ENCODE measurements at places on chromosomes 11 and 22.

DNA sequence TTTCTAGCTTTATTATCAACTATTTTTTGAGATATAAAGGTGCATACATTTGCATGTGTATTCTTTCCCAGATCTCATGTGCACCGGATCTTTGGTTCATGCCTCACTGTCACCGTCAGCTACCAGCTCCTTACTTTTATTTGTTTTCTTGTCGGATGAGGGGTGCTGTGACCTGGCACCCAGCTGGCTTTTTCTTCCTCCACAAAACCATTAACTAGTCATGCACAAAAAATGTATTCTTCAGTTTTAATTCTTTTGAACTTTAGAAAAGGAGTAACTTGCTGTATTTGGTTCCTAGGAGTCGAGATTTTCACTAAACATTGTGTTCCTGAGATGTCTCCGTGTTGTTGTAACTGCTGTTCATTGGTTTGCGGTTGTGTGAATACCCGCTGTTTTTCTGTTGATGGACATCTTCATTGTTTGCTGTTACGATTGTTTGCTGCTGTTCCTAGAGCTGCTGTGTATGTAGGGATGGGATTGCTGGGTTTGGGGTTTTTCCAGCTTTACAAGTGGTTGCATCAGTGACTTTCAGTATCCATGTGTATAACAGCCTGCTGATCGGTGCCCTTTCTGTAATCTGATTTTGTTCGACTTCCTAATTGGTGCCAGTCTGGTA, 39.4 kb downstream of the MOV10L1 start:
- no peak for DNase-seq

GRCh38 chr11:130055617-130056016, 14.1 kb upstream of the APLP2 start:
- no peak for DNase-seq

GRCh38 chr22:36356708-36357624, 30.8 kb downstream of the MYH9 start:
- DNase-seq: no peak

DNA sequence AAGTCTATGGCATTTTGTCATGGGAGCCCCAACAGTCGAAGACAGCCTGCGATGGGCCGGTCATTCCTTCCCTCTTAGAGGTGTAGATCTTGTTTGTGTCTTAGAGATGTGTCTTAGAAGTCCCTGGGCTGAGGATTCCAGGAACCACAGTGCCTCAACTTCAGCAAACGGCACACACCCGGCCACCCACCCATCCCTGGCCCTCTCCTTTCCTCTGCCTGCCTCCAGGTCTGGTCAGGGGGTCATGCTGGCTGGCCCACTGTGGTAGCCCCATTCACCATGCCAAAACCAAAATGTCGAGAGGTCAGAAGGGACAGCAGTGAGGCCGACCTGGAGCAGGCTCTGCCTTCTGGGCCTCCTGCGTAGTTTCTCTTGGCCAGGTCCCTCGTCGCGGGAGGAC, 857.9 kb downstream of the TBC1D22A start:
- no peak for DNase-seq

DNA sequence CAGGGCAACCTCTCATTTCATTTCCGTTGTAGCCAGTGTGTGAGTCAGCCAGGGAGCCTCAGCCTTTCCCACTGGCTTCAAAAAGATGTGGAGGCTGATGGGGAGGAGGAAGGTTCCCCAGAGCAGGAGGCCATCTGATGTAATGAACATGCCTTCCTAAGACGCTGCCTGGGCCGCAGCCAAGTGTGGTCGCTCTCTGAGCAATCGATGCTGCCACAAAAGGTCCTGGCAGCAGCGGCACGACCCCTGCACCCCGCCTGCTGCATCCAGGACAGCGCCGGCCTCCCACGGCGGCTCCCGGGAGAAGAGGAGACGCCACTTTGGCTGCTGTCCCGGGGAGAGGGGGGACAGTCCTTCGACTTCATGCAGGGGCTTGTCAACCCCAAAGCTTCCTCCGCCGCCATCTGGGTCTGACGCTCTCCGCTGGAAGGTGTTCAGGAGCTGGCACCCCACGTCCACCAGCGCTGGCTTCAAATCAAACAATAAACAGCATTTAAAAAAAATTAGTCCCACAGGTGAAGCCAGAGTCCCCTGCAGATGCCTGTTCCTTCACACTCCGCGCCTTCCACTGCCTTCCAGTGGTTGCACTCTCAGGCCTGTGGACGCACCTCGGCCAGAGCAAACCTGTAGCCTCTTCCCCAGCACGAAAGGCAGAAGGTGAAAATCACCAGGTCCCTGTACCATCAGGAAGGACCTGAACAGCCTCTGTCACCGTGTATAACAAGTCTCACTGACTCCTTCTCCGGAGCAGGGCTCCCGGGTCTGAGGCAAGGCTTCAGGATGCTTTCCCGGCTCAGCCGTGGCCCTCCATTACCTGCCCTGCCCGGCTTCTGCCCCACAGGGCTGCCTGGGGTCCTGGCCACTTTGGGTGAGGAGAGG, 930.7 kb downstream of the BRD1 start:
- DNase-seq: no peak

GRCh38 chr11:15816260-15816871, 540.0 kb downstream of the SOX6 start:
- no peak for DNase-seq

DNA sequence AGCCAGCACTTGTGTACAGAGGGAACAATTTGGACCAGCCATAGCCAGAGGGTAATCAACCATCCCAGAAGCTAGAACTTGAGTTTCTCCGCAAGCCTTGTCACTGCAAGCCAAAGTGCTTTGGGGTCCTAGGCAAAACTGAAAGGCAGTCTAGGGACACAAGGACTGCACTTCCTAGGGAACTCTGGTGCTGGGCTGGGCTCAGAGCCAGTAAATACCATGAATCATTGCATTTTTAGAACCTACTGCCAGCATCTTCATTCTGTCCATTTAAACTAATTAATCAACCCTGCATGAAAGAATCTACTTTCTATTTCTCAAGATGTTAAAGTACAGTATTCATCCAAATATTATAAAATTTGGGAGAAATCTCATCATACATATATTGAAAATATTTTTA, 20.0 kb downstream of the PATE3 start:
- no peak for DNase-seq

DNA sequence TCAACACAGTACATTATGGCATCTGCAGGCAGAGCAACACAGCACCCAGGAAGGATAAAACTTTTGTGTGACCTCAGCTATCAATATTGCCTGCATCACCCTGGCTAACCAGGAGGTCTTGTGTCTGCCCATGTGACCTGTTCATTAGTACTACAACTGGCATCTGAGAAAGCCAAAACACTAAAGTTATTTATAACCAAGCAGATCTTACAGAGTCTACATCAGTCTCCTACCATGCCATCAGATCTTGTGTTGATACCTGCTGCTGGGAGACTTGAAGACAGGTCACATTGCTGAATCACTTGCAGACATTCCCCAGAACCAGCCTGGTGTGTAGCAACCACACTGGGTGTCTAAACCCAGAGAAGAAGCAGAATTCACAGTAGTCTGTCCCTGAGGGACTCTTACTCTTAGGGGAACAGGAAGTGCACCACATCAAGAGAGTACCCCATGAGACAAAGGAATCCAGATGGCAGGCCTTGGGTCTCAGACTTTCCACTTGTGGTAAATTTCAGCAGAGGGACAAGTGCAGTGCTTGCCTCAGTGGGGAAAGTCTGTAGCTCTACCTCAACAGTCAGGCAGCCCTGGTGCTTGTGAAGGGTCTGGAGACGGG, 7.0 kb downstream of the OR9G1 start:
- no peak for DNase-seq

DNA sequence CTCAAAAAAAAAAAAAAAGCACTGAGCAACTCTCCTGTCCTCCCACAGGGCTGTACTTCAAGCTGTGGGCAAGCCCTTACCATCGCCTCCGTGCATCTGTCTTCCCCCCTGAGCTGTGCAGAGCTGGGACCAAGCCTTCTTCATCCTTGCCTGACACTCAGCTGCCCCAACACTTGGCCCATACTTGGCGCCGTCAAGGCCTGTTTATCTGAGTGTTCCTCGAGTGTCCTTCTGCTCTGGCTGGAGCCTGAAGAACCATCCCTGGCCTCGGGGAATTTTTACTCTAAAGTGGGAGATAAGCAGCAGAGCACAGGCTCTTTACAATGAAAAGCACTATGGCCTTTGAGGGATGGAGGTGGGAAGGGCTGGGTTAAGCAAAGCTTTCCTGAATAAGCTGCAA, 1.6 kb upstream of the TIRAP start:
- no peak for DNase-seq

DNA sequence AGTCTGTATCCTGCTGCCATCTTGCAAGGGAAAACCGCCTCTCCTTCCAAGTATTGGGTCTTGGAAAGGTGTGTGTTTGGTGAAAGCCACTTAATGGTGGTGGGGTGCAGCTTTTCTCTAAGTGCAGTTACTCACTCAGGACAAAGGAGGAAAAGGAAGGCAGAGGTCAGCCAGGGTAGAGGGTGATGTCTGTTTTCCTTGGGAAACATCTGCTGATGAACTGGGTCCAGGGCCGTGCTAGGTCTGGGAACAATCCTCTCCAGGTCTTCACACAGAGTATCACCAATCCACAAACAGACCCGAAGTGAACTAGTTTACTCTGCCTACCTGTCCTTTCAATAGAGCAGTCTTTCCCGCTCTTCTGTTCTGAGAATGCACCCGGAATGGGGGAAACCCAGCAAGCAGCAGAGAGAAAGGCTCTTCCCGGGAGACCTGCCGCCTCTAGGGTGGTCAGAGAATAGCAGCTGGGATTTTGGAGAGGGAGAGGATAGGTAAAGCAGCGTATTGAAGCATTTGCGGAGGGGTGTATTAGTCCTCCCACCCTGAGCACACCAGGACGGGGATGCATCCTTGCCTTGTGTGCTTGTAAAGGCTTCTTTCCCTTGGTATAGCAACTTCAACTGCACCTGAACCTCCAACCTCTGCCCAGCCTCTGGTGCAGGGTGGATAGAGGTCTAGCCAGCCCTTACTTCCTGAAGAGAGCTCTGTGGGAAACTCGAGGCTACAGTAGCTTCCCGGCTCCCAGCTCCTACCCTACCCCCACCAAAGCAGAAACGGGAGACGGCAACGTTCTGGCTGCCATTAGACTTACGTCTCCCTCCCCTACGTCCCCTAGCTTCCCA, 20.7 kb downstream of the LHFPL7 start:
- DNase-seq: no peak

GRCh38 chr11:21604564-21604963, 588.3 kb upstream of the ANO5 start:
- no peak for DNase-seq

GRCh38 chr11:550746-551085, 9.8 kb downstream of the LMNTD2 start:
- no peak for DNase-seq

DNA sequence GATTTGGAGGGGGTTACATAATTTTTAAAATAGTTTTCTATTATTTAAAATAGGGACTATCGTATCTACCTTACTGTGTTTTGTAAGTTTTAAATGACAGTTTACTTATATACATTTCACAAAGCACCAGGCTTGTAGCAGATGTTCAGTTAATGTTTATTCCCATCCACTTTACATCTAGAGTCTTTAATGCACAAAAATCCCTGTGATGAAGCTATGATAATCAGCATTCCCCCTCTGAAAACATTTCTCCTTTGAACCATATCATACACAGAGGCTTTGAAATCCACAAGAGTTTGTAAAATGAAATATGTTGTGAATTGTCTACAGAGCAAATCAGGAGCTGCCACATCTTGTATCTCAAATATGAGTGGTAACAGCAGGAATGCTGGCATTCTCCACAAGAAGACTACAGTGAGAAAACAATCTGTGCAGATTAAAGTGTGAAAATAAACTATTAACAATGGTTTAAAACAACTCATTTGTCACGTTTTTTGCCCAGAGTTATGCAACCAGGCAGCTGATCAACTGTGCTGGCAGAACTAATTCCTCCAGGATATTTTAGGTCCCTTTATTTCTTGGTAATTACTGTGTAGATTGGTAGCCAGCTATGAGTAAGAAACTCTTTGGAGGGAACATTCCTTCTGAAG, 699.1 kb upstream of the ARHGAP42 start:
- DNase-seq: no peak

DNA sequence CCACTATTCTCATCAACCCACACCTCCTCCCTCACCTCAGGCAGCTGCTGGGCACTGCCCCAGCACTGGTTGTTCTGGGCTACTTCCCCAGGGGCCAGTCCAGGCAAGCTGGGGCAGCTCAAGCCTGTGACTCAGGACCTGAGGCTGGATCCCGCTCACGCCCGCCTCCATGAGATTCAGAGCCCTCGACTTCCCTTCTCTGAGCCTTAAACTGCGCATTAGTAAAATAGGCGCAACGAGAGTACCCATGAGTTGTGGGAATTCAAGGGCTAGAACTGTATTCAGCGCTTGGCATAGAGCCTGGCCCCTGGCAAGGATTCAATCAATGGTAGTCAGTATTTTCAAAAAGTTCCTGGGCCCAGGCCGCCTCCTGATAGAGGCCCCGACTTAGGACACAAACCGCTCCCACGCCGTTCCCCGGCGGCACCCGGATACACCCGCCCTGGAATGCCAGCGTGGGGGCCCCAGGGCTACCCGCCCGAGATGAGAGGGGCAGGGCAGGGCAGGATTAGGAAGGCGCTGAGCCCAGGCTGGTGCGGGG, 723 bp upstream of the CD82 start:
- no peak for DNase-seq

DNA sequence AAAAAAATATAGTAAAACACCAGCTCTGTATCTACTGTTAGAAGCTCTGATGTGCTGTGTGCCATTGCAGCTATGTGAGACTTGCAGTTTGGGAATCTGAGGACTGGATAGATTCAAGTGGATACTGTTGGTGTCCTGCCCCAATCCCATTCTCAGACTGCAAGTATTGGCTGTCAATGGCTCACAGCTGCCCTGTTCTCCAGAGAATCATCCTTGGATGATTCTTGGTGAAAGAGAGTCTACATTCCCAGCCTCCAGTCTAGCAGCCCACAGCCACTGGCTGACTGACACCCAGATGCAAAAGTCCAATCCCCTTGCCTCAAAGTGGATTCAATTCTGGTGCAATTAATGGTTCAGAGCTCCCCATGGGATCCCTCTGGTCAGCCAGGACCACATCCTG, 206.1 kb upstream of the MTNR1B start:
- no peak for DNase-seq

GRCh38 chr11:45333001-45333971, 47.1 kb upstream of the SYT13 start:
- no peak for DNase-seq

DNA sequence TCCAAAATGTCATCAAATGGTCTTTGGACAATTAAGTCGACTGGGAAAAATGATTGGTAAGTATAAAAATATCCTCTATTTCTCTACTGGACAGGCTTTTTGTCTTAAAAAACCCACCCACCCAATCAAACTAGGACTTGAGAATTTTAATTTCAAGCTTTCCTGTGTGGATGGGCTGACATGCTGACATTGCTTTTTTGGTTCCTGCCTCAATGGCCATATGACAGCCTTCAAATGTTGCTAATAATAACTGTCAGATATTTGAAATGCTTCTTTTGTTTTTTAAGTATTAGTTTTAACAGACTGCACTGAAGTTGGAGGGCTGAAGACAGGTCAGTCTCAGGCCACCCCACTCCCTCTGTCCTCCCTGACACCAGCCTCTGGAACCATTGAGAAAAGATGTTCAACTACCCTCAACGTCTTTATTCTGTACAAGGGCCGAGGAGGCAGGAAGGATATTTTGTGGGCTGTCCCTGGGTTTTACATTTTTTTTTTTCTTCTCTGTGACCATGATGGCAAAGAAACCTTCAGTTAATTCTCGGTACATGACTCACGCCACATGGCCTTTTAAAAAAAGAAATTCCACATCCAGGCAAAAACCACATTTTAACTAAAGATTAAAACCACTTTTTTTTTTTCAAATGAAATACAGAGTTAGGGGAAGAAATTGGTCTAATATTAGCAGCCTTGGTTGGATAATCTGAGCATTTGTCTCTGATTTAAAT, 130.4 kb downstream of the SLC1A2 start:
- no peak for DNase-seq

- no peak for DNase-seq
Observed at GRCh38 chr11:102829316-102830000, 14.0 kb downstream of the MMP3 start.
